ENCODE measurements at places on chromosomes 11 and 22.

DNA sequence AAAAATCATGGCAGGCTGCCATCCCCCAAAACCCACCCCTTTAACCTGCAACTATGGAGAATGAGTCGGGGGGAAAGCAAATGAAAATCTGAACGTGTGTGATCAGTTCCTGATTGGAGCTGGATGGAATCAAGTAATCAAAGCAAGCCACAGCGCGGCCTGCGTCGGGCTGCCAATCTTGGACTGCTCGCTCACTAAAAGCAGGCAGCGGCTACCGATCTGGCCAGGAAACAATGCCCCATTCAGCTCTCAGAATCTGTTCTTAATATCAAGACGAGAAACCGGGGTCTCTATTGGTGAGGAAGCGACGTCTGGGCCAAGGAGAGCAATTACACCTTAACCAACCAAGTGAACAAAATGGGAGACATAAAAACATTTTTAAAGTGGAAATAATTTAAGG is 472.2 kb downstream of the SOX6 start:
- DNase-seq, result no peak

- DNase-seq, result no peak
Measured at GRCh38 chr11:117908959-117909610, 20.1 kb downstream of the TMPRSS13 start.

DNA sequence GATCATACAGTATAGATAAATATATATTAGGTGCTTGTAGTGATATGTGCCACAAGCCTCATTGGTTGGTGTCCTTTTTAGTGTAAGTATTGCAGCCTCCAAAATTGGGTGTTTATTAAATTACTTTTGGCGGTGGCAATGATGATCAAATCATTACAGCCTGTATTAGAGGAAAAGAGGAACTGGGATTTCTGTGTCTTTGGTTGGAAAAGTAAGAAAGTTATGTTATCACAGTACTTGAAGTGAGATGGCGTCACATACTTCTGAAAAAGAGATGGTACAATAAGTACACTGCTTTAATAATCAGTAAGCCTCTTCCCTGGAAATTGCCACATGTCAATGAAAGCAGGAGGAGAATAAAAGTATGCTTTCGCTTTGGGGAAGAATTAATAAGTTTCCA is 523 bp upstream of the MPZL3 start:
- no peak for DNase-seq

DNA sequence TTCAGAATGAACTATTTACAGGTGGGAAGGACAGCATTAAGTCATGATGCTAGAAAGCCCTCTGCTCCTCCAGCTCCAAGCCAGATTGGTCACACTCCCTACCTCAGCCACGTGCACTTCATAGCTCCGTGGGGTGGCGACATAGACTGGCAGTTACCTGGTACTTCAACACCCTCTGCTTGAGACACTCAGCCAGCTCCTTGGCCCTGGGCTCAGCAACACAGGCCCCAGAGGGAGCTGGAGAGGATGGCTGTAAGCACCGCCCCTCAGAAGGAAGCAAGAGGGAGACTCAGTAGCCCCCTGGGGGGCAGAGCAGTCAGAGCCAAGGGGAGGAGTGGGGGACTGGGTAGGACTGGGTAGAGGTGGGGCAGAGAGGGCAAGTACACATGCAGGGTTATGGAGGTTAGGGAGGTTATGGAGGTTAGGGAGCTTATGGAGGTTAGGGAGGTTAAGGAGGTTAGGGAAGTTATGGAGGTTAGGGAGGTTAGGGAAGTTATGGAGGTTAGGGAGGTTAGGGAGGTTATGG is 102.1 kb upstream of the BID start:
- no peak for DNase-seq

- DNase-seq, result no peak
Measured at GRCh38 chr11:64529559-64530520, 61.2 kb upstream of the SLC22A12 start.

GRCh38 chr11:88631497-88631896 is 294.0 kb upstream of the CTSC start:
- no peak for DNase-seq

- DNase-seq, result no peak
Measured at GRCh38 chr22:25546751-25547150, 17.7 kb upstream of the GRK3 start.

GRCh38 chr11:68214173-68215086 is 1.3 kb upstream of the KMT5B start:
- no peak for DNase-seq

DNA sequence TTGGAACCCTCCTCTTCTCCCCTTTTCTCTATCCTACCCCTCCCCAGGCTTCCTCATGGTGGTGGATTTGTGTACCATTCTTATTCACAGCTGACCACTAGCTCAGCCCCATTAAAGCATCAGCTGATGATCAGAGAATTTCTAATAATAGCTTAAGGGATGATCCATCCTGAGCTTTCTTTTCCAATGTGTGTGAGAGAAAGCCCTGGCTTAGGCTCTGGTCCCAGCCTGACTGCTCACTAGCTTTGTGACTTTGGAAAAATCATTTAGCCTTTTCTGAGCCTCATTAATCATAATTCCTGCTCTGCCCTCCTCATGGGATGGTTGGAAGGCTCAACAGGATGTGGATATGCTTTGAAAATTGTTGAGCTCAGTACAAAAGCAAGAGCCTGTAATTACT is 26.3 kb upstream of the CCDC90B start:
- DNase-seq, result no peak

DNA sequence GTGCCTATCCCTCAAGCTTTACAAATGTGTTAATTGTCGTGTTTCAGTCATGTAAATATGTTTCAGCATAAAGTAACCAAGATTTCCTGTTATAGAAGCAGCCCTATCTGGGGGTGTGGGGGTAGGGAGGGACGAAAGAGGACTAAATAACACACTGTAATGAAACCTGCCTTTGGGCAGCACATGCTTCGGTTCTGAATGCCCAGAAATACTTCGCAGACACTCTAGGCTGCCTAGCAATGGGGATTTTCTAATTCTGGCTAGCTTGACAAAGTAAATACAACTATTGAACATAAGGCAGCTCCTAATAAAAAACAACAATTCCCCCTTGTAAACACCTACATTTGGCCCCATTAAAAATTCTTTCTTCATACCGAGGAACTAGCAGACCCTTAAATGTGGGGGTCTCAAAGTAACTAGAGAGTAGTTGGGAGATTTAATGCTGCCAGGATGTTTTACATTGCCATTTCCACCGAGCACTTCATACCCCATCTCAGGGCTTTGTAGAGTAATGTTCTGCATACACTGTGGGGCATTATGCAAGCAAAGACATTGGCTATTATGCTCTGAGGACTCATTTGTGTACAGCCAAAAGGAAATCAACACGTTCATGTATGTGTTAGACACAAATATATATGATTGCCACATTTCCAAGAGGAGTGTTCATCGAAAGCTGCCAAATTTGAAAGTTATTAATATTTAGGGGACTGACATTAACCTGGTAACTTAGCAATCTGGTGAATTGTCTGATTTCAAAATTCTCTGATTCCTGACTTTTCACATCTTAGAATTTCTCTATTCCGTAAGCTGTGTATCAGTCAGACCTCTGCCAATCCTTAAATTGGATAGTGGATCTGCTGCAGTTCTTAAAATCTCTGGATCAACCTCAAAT is 42.1 kb downstream of the PAX6 start:
- no peak for DNase-seq

GRCh38 chr11:119872611-119873310 is 143.8 kb upstream of the NECTIN1 start:
- no peak for DNase-seq

DNA sequence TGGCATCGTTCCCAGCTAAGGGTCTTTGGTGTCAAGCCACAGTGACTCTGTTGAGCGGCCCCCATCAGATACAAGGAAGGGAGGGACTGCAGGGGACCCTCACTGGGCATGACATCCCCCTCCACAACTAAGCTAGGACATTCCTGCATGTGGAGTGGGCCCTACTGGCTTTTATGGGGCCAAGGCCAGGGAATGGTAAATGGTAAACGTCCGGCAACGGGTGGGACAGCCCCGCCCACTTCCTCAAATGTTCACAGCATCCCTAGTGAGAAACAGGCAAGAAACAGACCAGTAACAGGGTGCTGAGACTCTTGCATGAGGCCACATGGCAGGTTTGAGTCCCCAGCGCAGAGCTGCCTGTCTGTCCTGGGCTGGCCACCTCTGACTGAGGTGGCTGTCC is 4.4 kb downstream of the TMPRSS6 start:
- DNase-seq, result no peak

DNA sequence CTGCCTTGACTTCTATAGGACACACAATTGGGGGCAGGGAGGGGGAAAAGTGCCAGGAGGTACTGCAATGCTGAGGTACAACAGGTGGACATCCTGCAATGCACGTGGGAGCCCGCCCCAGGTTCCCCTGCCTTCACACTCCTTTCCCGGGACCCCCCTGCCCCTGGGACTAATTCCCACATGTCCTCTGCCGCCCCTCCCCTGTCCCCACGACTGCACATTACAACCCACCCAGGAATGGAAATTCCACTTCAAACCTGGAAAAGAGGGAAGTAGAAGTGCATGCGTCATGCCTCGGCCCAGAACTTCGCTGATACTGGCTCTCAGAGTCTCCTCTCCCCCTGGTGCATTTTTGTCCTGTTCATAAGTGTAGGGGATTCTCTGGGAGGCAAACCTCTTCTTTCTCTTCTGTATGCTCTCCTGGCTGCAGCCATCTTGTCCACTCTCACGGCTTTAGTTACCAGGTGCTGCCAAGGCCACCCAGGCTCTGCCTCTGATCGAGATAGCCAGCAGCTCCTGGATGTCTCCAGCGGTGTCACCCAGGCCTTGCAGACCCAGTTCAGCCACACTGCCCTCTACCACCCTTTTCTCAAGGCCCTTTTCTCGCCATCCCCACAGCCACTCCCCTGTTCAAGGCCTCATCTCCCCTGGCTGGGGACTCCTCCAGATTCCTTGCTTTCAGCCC is 43.7 kb downstream of the GDPD5 start:
- DNase-seq, result no peak

- peak; percentile 35 for DNase-seq
Measured at GRCh38 chr11:66883016-66883965, 26.4 kb downstream of the LRFN4 start.
